ENCODE measurements at places on chromosomes 11 and 22.
A peak's percentile ranks its signal among the peaks of the same experiment; 100 is the strongest.

GRCh38 chr11:4697585-4697984 lies at the start of gene OR51E2:
TSS of gene OR51E2 (minus strand) at chr11:4697853. CDS start at chr11:4682711, 15,142 bp downstream.
- no peak for DNase-seq

DNA sequence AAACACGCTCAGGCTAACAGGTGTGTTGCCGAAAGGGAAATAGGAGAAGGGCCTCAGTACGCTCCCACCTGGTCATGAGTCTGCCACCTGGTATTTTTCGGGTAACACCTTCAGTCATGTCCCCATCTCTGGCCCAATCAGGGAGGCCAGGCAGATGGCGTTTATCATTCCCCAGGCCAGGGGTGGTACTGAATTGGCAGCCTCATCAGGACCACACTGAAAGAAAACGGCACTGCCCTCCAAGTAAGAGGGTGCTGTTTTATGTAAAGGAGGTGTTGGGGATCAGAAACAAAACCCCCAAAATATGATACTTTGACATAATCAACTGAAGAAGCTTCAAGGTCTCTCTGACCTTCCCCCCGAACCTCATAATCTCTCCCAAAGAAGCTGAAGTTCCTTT lies 58.9 kb downstream of the RCN1 start:
- DNase-seq: no peak

GRCh38 chr11:121552154-121552553 lies 99.4 kb upstream of the SORL1-AS1 start:
- DNase-seq: no peak

- DNase-seq: no peak
Measured at GRCh38 chr11:70131606-70132190, 53.6 kb downstream of the ANO1 start.

- no peak for DNase-seq
Measured at GRCh38 chr22:37672206-37672919, 3.1 kb upstream of the LGALS1 start.

- DNase-seq: peak; percentile 10
Measured at GRCh38 chr11:102940714-102941588, 14.6 kb downstream of the MMP13 start.

- DNase-seq: no peak
Measured at GRCh38 chr22:22847241-22847640, 40.4 kb upstream of the IGLL5 start.

- DNase-seq: no peak
Measured at GRCh38 chr22:46966846-46967245, 204.4 kb downstream of the TBC1D22A start.

- no peak for DNase-seq
Measured at GRCh38 chr11:22690871-22691270, 24.5 kb downstream of the GAS2 start.

DNA sequence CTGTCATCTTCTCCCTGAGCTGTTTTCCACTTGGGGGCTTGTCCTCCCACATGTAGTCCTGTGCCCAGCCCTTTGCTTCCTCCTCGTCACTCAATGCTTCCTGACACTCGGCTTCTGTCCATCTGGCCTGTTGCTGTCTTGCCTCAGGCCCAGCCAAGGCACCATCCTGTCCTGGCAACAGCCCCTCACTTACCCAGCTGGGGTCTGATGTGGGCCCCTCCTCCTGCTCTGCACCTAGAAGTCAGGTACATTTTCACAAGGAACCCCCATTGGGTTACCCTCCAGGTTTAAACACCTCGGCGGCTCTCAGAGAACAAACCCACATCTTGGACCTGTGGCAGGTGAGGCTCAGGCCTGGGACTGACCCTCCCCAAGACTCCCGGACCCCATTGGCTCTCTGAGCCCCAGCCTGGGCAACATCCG lies 784.8 kb downstream of the TBC1D22A start:
- DNase-seq: no peak

GRCh38 chr22:46452195-46453005 lies 85.0 kb downstream of the CELSR1 start:
- no peak for DNase-seq

DNA sequence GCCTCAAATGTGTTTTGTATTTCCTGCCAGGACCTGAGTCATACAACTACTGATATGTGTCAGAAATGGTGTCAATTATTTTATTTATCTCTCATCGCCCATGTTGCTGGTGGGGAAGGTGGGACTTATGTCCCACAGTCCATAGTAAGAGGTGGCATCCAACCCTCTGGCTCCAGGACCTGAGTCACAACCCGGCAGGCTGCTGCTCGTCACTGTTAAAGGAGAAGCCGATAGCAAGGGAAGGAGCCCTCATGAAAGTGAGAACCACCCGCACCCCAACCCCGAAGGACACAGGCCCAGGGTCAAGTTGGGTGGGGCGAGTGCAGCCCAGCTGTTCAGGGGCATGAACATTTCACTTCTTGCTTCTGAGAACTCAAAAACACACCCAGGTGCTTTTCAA lies 33.1 kb upstream of the TP53I11 start:
- no peak for DNase-seq

DNA sequence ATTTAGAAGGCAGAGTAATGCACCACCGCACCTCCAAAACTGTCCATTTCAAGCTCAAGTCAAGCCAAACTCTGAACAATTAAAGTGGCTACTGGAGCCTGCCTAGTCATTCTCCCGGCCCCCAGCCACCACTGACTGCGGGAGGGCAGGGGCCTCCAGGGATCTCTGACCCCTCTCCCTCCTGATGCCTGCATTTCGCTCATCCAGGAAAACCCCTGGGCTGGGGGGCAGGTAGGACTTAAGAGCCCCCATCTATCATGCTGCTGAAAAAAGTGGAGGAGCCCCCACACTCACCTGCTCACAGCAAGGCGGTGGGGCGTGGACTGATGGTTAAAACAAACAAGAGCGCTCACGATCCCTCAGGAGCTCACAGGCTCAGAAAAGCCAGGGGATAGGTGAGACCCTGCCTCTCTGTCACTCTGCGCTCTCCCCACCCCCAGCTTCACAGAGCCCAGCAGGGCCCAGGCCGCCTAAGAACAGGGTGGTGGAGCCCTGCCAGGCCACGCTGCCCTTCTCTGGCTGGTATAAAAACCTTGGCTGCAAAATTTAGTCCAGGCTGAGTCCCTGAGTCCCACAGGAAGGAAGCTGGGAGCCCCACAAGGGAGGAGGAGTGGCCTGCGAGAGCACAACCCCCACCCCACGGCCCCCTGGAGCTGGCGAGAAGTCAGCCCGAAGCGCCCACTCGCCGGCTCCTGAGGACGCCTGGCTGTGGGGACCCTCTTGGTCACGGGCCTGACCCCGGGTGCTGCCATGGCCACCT lies 21.0 kb upstream of the MOB2 start:
- DNase-seq: no peak

DNA sequence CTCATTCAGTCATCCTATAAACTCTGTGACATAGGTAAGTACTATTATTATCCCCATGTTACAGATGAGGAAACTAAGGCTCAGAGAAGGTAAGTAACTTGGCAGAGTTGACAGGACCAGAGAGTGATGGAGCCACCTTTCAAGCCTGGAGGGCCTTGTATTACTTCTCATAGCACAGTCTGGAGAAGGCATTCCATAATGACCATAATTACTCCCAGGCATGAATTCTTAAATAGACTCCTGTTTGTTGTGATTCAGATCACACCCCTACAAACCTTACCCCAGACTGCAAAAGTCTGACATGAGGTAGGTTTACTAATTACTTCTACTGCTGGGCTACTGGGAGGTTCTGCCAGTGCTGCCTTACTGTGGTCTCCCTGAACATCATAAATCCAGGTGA lies 77.0 kb downstream of the CD44 start:
- DNase-seq: no peak

DNA sequence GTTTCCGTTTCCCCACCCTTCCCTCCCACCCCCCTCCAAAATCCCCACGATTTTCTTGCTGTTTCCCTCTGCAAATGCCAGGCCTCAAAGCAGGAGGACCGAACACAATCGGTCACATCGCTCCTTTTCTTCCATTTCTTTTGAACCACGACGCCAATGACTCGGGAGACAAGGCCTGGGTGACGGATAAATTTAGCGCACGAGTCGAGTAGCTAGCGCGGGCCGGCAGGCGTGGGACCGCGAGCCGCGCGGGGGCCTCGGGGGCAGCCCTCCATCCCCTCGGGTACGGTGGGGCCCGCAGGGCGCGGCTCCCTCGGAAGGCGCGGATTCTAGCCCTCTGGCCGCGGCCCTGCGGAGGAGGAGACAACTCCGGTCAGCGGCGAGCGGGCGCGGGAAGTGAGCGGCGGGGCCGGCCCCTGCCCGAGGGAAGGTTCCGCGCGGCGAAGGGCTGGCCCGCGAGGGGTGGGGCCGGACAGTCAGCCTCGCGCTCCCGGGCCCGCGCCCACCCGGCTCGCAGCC lies 414 bp downstream of the JOSD1 start:
- no peak for DNase-seq

DNA sequence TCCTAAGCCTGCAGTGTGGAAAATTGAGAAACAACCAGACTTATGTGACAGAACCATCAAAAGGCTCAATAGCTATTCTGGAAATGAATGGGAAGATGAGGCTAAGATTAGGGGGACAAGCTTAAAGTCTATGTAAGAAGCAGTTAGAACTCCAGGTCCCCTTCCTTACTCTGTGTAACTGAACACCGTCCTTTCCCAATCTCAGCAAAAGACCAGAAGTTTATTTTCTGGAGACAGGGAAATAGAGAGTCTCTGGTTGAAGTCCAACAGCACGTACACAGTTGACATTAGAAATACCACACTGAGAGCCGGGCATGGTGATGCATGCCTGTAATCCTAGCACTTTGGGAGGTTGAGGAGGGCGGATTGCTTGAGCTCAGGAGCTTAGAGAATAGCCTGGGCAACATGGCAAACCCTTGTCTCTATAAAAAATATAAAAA lies 93.9 kb downstream of the CD44 start:
- DNase-seq: no peak

- DNase-seq: no peak
Measured at GRCh38 chr11:128417607-128418324, 169.6 kb downstream of the ETS1 start.

- DNase-seq: no peak
Measured at GRCh38 chr11:59616396-59616982, 915 bp upstream of the OSBP start.

GRCh38 chr11:15617126-15617525 lies 502.4 kb downstream of the INSC start:
- no peak for DNase-seq

DNA sequence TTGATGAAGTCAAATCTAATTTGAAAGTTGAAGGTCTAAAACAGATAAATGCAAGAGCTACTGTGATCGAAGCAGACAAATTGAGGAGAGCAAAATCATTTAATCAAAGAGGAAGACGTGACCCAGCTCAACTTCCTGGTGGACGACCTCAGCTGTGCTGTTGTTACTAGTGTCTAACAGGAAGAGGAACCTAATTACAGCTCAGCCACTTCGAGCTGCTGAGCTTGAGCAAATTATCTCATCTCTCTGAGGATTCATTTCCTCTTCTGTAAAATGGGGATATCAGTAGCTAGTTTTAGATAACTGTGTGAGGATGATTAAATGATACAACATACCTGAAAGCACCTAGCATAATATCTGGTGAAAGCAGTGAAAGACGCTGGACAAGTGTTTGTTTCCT lies 48.6 kb upstream of the OLFML1 start:
- DNase-seq: no peak

DNA sequence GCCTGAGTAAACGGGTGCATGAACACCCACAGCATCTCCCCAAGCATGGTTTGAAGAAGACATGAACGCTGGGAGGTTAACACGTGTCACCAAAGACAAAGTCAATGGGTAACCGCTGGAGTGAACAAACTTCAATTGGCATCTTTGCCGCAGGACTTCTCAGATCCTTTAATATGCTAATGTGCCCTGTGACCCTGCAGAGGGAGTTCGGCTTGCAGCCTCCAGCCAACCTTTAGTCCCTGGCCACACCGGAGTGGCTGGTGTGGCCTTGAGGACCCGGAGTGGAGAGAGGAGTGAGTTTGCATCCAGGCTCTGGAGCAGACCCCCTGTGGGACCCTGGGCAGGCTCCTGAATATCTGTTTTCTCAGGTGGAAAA lies 57.0 kb downstream of the FLRT1 start:
- DNase-seq: no peak

DNA sequence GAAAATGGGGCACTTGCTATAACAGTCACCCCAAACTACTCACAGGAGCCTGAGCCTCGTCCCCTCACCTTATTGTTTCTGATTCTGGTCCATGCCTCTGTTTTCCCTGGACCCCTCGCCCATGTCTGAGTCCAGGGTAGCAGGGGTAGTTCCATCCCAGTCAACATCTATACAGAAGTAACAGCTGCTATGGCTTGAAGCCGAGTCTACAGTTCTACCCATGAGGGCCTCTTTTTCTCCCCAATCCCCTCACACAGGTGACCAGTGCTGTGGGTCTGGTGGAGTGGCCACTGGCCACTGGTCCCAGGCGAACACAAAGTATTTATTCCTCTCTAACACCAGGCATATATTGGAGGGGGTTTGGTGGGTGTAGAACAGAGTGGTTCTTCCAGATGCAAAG lies 116.4 kb downstream of the ZNF280B start:
- no peak for DNase-seq

DNA sequence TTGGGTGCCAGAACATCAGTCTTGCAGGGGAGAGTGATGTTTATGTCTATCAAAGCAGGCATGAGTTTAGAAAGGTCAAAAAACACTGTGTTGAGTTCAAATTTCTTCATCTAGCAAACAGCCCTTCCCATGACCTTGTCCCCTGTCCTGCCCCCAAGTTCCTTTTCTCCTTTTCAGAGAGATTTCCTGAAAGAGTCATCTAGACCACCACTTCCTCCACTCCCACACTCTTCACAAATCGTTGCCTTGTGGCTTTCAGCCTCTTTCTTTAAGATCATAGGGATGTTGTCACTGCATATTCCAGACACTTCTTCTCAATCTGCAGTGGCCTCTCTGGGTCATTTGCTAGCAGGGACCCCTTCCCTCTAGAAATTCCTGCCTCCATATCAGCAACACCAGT lies 290.5 kb downstream of the TENM4 start:
- no peak for DNase-seq

GRCh38 chr11:57484141-57484710 lies 23.9 kb downstream of the RTN4RL2 start:
- DNase-seq: no peak

GRCh38 chr11:35293035-35293434 lies 126.3 kb downstream of the SLC1A2 start:
- DNase-seq: no peak

DNA sequence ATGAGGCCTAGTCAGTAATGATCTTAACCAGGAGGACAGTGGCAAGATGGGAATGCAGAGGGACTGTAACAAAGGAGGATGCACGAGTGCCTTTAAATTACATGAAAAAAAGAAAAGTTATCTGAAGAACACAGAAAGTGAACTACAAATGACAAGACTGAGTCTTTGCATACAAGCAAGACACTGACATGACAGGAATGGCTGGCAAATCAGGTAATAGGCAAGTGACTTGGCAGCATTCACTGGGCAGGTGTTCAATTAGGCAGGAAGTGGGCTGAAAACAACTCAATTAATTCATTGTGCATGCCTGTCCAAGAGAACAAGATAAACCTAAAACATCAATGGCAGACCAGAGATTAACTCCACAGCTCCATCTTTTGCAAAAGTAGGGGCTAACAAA lies 24.0 kb downstream of the SMCO4 start:
- DNase-seq: no peak
